Tibial artery (tissue), 4 donors: ENCODE measurements at places on chromosomes 2 and 18.

DNA sequence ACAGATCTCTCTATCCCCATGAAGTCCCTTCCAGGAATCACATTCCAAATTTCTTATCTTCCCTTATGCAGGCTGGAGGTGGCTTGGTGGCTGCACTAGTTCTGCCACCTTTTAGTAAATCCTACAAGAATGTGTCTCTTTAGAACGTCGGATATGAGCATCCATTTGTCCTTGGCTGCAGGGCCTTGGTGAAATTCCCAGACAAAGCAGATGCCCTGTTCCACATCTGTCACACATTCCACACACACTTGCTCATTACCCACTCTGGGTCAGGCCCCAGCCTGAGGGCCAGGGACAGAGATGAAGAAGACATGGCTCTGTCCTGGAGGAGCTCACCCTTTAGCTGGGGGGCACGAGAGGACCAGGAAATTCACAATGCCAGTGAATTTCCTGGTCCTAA lies 31.2 kb upstream of the GPR17 start:
- DNase-seq, result no peak

- DNase-seq, result no peak
Observed at GRCh38 chr2:15009681-15010080, 377.2 kb downstream of the LRATD1 start.

- DNase-seq, result no peak
Observed at GRCh38 chr2:31051258-31052140, 86.7 kb downstream of the GALNT14 start.

DNA sequence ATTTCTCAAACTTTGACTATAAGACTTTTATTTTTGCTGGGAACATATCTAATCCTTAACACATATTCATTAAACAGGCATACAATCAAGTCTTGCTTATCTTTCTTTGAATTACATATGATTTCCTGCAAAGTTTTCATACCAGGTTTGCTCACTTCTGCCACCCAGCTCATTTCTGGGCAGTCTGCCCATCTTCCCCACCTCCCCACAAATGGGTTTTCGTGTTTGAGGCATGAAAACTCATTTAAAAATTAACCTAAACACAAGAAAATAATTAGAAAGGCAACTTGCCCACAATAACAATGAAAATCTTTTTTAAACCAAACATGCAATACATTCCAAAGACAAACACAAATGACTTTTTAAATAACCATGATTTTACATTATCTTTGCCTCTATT lies 3.4 kb downstream of the CHST9 start:
- DNase-seq, result no peak

DNA sequence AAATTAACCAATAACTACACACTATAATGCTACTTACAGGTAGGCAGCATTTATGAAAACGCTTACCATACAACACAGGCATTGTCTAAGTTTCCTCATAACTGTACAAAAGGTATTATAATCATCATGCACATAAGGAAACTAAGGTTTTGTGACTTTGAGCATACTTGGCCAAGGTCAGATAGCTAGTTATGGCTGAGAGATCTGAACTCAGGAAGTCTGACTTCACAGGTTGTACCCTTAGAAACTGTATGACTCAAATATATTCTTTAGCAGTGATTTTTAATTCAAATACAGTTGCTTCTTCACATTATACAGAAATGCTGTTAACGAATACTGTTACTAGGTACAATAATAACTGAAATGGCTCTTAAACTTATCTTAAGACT lies 89.3 kb downstream of the TRIP12 start:
- no peak for DNase-seq

DNA sequence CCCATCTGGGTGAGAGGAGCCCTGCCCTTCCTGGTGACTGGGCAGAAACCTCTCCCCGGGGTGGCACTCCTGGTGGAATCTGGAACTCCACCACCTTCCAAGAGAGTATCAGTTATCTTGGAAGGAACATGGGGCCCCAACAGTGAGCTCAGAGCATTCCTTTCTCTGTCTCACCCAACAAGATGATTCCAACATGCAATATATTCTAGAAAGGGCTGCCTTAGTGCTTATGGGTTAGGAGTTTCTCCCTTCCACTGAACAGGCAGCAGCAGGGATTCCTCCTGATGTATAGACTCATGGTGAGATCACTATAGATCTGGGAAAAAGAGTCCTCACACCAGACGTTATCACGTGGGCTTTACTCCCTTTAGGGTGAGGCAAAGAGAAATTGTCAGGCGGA lies 147.1 kb downstream of the COL4A4 start:
- no peak for DNase-seq

GRCh38 chr2:182545420-182546167 lies 118.8 kb upstream of the PDE1A start:
- no peak for DNase-seq

DNA sequence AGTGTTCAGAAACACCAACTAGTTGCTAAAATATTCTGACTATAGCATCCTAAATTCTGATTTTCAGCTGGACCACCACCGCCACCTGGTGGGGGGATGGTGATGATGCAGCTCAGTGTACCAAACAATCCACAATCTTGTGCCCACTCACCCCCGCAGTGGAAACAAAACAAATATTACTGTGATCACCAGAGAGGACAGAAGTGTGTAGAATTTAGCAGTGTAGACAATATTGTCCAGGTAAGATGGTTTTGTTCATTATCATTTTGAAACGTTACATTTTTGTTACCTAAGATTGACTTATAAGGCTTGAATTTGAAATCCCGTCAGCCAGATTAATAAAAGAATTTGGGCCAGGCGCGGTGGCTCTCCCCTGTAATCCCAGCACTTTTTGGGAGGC lies 31.7 kb upstream of the UBXN4 start:
- DNase-seq, result peak; percentile 42

DNA sequence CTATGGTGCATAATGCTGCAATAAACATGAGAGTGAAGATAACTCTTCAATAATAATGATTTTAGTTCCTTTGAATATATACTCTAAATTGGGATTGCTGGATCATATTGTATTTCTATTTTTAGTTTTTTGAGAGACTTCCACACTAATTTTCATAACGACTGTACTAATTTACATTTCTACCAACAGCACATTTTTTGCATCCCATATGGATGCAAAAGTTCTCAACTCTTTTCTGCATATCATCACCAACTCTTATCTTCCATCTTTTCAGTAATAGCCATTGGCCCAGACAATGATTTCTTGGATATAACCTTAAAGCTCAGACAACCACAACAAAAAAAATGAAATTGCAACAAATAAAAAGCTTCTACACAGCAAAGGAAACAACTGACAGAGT lies 1082.4 kb downstream of the CNTNAP5 start:
- DNase-seq, result no peak

DNA sequence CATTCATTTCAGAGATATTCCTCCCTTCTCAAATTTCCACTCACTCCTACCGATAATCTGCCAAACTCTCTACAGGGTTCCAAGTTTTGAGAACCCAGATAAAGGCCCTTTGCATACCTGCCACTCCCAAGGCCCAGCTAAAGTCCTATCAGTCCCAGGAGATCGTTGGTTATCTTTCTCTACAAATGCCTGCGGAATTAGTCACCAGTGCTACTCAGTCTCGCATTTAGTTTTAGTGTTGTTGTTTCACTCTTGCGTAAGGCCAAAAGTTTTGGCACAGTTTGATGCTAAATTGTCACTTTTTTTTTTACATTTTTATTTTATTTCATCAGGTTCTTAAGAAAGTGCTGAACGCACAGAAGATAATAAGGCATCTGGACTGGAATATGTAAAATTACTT lies 29.2 kb upstream of the SETBP1 start:
- peak; percentile 35 for DNase-seq

DNA sequence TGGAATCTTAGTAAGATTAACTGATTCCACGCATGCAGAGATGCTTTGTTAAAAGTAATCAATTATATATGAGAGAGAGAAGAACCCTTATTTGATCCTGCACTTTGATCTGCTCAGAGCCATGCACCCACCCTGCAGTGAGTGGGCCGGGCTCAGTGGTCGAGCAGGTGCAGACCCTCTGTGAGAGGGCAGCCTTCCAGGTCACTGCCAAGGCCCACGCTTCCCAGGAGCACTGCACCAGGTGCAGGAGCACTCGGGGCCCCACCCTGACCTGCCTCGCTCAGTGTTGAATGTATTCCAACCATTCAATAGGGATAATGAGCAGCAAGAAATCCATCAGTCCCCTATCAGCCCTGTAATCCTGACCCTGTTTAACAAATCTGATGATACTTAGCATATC lies 126.9 kb downstream of the TMEM200C start:
- DNase-seq, result no peak

GRCh38 chr18:76928179-76928868 lies 106.0 kb downstream of the ZNF236 start:
- no peak for DNase-seq

- no peak for DNase-seq
Observed at GRCh38 chr2:32960647-32961403, 14.1 kb downstream of the LTBP1 start.

DNA sequence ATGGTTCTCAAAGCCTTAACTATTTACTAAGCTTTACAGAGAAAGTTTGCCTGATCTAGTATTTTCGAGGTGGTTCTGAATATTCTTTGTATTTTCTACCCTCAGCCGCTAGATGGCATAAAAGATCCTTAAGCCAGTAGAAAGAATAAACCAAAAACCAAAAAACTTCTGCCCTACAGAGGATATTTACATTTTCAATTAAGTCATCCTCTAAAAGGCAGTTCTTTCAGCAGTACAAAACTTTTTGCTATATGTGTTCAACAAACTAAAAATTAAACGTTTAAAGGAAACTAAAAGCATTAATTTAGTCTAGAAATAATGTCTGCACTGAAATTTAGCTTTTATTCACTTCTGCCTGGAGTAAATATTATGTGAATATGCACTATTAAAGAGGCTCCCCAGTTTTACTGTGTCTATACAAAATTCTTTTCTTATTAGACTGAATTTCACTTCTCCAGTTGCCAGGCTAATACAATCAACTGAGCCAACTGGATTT lies 297.5 kb downstream of the PIEZO2 start:
- DNase-seq, result no peak

GRCh38 chr2:29314816-29315571 lies 199.8 kb downstream of the CLIP4 start:
- DNase-seq, result peak; percentile 49

- DNase-seq, result no peak
Observed at GRCh38 chr2:133906396-133906795, 338.1 kb upstream of the NCKAP5 start.

DNA sequence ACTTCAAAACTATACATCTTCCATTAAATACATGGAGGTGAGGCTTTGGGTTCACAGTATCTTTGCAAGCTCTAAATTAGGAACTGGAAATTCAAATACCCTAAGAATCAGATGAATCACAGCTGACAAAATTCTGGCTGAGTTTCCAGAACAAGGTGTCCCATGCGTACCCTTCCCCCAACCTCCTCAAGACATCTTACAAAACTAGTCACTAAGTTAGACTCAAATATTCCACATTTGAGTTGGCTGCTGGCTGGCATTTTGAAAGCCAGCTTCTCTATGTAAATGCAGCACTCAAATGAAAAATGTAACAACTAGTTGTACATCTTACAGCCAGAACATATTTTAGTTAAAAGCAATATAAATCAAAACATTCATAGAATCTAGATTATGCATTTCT lies 131.0 kb upstream of the ARL5A start:
- no peak for DNase-seq

- DNase-seq, result no peak
Observed at GRCh38 chr18:13433685-13434084, 215.1 kb downstream of the LDLRAD4 start.

DNA sequence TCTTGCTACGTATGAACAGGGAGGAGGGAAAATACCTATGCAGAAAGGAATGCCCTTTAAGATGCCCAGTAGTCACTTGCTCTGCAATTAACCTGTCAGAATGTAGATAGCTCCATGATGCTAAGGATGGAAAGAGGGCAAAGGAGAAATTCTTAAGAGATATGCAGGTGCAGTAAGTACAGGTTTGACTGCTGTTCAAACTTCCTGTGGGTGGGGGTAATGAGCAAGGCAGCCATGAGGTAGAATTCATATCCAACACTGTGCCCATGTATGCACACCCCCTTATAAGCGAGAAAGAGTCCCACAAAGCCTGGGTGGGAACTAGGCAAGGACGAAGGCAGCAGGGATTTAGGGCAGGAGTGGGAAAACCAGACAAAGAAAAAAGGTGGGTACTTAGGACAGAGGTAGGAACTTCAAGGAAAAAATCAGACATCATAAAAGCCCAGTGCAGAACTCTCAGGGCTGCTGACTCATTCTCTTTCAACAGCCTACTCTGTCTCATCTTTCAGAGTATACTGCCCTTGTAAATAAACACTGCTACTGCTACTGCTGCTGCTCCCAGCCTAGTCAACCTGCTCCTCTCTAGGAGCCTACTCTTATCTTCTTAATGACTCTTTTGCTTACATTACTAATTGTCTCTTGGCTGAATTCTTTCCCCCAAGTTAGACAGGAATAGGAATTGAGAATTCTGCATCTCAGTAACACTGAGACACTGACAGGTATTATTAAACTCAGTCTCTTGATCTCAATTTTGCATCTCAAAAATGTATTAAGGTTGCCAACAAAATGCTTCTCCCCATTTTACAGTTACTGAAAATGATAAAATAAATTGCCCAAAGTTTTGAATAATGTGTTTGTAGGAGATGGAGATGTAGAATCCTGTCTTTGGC lies 189.0 kb downstream of the PTH2R start:
- no peak for DNase-seq

GRCh38 chr18:24068945-24069693 lies 54.6 kb downstream of the TTC39C start:
- no peak for DNase-seq

- no peak for DNase-seq
Observed at GRCh38 chr18:63164396-63164795, 155.2 kb downstream of the BCL2 start.

DNA sequence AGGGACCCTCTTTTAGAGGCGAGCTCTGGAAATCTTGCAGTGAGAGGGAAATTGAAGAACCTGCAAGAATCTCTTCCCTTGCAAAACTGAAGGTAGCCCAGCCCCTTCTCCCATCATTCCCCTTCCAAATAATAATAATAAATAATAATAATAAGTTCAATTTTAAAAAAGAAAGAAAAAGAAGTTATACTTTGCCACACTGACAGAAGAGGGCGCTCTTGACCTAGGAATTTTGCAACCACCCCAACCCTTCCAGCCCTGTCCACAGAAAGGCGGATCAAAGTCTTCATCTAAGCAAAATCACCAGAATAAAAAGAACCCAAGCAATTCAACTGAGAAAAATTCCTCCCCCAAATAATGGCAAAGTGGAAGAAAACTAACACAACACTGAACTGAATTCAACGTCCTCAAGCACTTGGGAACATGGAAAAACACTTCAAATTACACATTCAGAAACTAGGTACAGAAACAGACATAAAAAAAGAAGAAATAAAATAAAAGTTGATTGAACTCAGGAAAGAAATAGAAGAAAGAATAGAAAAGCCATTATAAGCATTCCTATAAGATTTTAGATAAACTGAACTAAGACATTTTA lies 98.9 kb upstream of the GLS start:
- no peak for DNase-seq

- no peak for DNase-seq
Observed at GRCh38 chr2:22274661-22275060, 1110.3 kb upstream of the KLHL29 start.
